ENCODE measurements at places on chromosomes 16 and 17.
A peak's percentile ranks its signal among the peaks of the same experiment; 100 is the strongest.

DNA sequence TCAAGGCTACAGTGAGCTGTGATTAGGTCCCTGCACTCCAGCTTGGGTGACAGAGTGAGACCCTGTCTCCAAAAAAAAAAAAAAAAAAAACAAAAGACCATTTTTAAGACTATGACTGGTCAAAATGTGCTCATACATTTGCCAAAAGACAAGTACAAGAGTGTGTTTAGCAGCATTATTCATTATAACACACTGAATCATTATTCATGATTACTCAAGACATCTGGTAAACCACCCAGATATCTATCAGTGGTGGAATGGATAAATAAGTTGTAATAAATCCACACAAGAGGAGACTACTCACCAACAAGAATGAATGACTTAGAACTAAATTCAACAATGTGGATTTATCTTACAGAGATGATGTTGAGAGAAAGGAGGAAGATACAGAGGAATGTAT is 716.3 kb downstream of the MAF start:
- DNase-seq: no peak

GRCh38 chr17:7997186-7997585 is 5.2 kb upstream of the GUCY2D start:
- no peak for DNase-seq

DNA sequence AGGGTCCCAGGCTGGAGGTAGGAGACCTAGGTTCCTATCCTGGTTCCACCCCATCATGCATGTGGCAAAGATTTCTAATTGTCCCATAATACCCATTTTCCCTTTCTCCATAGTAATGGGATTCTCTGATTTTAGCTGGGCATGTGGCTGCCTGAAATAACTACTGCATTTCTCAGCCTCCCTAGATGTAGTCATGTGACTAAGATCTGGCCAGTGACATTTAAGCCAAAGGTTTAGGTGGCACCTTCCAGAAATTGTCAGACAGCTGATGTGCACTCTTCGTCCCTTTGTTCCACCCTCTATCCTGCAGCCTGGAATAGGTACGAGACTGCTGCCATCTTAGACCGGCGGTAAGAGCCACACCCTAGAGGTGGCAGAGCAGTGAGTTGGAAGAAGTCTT is 8.2 kb downstream of the NXPH3 start:
- no peak for DNase-seq

- peak; percentile 19 for DNase-seq
These were observed 729.7 kb upstream of the GOT2 start for GRCh38 chr16:59463776-59464175.

DNA sequence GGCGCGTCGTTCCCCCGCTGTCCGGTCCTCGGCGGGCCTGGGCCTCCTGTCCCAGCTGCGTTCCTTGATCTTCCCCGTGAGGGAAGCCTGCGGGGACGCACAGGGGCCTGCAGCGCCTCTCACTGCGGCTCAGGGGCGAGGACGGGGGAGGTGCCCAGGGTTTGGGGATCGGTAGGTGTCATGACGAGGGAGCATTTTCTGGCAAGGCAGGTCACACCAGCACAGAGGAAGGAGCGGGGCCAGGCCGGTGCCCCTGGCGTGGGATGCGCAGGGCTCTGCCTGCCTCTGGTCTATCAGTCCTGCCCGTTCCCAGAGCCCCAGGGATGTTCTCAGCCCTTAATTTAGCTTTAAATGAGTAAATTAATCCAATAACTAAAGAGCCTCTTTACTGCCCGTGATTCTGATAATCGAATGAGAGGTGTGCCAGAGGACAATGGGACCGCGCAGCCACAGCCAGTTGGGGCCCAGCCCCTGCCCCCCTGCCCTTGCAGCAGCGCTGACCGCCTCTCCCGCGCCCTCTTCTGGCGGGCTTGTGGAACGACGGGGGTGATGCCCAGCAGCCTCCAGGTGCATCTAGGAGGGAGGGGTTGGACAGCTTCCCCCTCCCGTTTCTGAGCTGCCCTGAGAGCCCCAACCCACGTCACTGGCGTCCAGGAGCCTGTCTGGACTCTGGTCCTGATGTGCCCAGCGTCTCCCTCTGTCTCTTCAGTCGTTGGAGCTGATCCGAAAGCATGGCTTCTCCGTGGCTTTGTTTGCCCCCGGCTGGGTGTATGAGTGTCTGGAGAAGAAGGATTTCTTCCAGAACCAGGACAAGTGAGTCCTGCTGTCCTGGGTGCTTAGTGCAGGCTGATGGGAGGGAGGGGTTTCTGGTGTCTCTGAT is 7.9 kb downstream of the ENGASE start:
- DNase-seq: no peak

DNA sequence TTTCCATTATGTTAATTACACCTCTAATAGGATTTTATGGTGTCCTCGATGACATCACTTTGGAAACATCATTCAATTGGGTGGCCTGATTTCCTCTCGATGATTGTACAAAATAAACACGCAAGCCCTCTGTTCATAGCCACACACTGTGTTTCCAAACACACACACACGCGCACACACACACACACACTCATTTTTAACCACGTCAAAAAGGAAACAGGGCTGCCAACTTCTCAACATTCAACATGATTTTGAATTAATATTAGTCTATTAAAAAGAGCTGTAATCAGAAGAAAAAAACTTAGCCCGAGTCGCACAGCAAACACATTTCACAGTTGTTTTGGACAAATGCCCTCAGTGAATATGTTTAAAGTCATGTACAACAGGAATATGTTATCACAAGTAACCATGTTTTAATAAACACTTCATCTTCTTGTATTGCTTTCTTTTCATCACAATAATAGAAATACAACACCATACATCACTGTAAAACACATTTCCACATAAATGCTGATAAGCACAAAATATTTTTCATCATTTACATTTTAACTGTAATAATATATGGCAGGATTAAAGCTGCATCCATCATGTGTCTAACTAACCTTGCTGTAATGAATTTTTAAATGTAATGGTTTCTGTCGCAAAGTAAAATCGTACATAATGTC is 219.1 kb upstream of the IRX3 start:
- no peak for DNase-seq

- DNase-seq: no peak
These were observed 74.1 kb downstream of the SNX11 start for GRCh38 chr17:48181653-48182052.

DNA sequence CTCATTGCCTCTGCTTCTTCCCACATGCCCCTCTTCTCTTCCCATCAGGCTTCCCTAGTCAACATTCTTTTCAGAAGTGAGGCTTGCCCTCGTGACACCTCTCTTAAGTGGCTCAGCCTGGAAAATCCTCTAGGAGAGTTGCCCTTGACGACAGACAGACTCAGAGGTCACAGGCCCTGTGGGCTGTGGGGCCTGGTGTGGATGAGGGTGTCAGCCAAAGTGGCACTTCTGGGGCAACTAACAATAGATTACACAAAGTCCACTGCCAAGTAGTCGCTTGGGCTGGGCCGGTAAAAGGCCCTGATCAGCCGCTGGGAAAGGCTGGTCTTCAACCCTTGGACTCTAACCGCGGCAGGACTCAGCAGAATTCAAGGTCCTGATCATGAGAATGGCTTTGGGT is 33.7 kb upstream of the METTL16 start:
- no peak for DNase-seq

DNA sequence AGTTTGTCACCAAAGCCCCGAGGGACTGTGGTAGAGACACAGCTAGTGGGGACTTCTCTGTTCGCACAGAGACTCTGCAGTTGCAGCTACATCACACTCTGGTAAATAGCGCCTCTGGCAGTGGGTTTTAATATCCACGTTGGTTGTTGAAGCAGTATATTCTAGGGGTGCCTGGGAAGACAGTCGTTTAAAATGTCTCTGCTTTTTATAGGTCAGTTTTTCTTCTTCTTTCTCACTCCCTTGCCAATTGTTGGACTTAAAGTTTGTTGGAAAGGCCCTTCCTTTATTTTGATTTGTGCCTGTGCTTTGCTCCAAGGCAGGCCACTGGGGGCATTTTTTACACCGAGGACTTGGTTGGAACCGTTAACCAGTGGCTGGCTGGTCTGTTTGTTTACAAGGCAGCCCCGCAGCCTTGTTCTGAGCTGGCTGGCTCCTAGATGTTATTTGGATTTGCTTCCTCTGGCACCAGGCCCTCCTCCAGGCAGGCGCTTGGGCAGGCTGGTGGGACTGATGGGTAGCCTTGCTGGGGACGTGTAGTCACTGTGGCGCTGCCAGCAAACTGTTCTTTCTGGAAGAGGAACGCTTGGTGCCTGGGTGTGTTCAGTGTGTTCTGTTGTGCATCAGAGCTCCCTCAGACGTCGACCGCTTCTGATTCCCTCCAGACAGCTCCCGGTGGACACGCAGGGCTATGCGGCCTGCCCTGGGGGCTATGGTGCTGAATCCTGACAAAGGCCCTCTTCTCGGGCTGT is 218.2 kb upstream of the CHMP6 start:
- DNase-seq: no peak

GRCh38 chr17:34571428-34572130 is 7.8 kb upstream of the TMEM132E start:
- DNase-seq: no peak

DNA sequence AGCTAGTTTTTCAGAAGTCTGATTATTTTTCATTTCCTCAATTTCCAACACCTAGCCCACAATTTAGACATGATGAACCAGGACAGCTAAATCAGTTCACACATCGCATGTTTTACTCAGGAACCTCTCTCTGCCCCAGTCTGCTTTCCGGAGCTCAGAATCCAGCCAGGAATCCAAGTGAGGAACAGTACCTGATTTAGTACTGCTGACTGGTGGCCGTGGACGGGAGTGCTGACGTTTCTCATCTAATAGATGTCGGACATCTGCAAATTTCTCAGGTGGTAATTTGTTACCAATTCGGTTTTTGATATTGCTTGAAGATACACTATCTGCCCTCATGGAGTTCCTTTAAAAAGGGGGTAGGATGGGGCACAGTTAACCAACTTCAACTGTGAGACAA is 14.9 kb upstream of the ITGAE start:
- no peak for DNase-seq

DNA sequence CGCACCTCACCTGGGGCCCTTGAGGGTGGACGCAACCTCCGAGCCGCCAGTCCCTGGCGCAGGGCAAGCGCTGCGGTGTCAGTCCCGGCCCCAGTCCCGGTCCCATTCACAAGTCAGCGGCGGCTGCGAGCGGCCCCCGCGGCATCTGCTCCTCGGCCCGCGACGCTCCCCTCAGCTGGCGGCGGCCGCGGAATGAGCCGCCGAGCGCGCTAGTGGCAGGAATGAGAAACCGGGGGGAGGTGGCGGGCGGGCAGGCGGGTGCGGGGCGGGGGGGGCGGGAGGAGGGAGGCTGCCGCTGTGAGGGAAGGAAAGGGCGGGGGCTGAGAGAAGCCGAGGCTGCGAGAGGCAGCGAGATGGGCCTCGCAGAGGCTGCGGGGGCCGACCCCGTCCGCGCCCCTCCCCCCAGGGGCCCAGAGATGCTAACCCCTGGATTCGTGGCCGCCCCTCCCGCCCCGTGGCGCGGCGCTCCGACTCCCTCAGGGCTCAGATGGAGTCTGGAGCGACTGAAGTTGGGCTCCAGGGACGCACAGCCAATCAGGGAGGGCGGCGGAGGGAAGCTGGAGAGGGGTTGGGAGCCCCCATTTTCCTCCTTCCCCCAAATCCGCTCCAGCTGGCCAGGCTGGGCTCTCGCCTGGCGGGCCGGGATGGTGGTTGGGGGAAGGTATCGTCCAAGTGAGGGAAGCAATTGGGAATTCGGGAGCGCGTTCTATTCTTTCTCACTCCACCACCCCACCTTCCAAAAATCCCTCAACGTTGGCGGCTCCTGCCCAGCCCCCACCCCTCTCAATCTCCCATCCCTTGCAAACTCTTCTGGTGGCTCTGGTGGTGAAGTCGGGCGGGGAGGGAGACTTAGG is at the start of gene CDH11:
TSS of gene CDH11 (minus strand) at position 194 of the 854 bp plus-strand sequence. CDS start 117,194 bp downstream, outside the sequence.
- peak; percentile 96 for DNase-seq

DNA sequence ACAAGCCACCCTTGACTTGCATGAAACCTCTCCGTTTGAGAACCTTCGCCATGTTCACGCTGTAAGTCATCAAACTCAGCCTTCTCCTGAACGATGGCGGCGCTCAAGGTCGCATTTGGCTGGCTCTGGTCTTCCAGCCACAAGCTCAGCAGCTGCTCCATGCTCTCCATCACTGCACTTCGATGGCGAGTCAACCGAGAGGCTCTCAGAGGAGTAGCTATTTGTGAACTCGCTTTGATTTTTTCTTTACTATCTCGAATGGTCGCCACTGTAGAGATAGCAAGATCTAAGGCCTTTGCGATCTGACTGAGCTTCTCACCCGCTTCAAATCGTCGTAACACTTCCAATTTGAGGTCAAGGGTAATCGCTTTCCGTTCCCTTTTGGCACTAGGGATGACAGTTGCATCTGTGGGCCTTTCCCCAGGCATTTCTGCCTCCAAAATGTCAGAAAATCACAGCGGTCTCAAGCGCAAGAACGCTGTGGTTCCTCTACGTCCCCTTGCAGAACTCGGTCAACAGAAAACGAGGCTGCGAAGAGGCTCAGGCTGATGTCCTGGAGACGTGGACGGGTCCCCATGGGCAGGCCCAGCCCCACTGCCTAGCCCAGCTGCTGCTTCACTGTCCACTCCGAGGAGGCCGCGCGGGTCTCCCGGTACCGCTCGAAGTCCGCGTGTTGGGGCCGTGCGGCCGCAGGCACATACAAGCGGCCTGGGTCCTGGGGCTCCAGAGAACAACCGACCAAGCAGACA is 23.1 kb downstream of the DEF8 start:
- no peak for DNase-seq

- DNase-seq: no peak
These were observed 14.0 kb upstream of the RBFOX1 start for GRCh38 chr16:7318686-7319085.

- peak; percentile 29 for DNase-seq
These were observed 48.8 kb downstream of the PITPNM3 start for GRCh38 chr17:6507535-6507934.

- DNase-seq: no peak
These were observed 3.5 kb upstream of the SPATA2L start for GRCh38 chr16:89705006-89705405.

GRCh38 chr17:75909051-75909811 is 4.5 kb upstream of the MRPL38 start:
- DNase-seq: no peak

- no peak for DNase-seq
These were observed 38.8 kb downstream of the NSRP1 start for GRCh38 chr17:30155389-30155788.

DNA sequence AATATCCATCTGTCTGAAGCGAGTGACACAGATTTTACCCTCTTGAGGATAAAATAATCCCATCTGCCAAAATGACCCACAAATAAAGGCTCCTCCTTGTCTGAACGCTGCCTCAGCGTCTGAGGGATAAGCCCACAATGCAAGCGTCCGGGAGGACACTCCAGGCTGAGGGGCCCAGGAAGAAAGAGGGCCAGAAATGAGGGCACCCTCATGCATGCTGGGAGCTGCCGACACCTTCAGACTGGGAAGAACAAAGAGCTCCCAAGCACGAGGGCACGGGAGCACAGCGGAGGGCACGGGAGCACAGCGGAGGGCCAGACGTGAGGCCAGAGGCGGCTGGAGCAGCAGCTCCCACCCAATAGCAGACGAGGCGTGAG is 126.9 kb downstream of the ZNF778 start:
- no peak for DNase-seq

DNA sequence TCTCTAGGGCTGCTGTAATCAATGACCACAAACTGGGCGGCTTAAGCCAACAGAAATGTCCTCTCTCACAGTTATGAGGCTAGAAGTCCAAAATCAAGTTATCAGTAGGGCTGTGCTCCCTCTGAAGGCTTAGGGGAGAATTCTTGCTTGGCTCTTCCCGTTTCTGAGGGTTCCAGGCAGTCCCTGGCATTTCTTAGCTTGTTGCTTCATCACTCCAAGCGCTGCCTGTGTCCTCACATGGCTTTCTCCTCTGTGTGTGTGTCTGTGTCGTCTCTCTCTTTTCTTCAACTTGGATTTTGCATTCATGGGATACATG is 13.7 kb upstream of the CDC42EP4 start:
- DNase-seq: peak; percentile 67
